CD4-positive, alpha-beta T cell treated with Interleukin-1 beta for 1 hour (primary cell): ENCODE measurements at places on chromosomes 11 and 22.
A peak's percentile ranks its signal among the peaks of the same experiment; 100 is the strongest.

DNA sequence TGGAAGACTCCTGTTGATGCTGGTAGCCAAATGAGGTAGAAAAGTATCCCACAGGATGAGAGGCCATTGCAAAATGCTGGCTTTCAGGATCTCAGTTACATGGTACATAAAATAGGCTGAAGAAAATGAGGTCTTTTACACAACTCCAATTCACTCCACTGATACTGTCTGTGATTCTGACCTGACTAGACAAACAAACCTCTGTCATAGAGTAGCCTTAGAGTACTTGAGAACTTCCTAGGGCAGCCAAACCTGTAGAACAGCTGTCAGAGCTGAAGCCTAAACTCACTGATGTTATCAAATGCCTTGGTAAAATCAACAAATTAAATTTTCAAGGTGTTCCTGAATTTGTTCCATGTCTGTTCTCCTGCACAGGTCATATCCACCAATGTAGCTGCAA, 26.2 kb upstream of the POGLUT3 start:
- no peak for DNase-seq

DNA sequence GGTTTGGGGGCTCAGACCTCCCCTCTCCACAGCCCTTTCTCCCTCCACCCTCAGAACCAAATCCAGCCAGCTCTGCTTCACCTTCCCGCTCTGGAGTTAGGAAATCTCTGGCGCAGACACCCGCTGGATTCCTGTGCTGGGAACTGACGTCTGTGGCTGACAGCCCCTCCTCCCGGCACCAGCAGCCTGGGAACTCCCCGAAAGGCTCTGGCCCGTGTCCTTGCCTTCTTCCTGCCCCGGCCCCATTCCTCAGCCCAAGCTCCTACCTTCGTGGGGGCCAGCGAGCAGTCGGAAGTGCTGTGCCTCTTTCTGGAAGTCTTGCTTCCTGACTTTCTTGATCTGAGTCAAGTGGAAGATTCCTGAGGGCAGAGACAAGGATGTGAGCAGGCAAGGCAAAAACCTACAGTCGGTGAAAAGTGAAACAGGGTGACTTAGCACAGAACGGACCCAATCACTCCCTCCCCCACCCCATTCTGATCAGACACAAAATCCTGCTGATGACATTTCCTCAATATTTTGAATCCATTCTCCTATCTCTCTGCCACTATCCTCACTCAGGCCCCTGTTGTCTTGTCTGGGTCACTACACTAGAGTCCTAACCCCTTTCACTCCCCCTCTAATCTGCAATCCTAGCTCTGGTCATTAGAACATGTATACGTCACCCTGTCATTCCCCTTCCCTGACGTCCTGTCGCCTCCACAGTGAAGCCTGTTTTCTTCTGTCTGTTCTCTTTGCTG, 34.1 kb downstream of the CHRDL2 start:
- no peak for DNase-seq

DNA sequence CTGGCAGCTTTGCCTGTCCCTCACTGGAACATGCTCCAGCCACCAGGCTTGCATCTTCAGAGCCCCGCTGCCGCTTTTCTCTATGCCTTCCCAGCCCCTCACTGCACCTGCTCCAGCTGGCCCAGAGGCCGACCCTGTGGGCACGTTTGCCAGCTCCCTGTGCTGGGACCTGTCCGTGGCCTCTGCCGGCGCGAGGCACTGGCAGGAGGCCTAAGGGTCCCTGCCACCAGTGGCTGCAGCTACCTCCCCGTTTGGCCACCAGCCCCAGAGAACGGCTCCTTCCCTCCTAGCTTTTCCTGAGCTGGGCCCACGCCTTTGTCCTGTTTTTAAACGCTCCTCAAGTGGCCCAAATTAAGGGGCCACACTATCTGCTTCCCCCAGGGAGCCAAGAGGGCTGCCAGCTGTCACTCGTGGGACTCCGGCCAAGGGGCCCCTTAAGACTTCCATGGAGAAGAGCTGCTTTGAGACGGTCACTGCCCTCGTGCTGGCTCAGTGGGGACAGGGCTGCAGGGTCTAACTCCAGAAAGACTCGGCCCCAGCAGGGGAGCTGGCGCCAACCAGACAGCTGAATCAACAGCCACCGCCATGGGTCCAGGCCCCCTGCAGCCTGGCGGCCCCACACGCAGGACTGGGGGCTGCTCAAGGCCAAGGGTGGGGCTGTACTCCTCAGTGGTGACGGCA, 24.6 kb upstream of the WNT7B start:
- no peak for DNase-seq

- DNase-seq: no peak
These were observed 27.2 kb downstream of the TTC12 start for GRCh38 chr11:113341388-113342165.

- no peak for DNase-seq
These were observed 21.6 kb downstream of the ASCL2 start for GRCh38 chr11:2248762-2249161.

DNA sequence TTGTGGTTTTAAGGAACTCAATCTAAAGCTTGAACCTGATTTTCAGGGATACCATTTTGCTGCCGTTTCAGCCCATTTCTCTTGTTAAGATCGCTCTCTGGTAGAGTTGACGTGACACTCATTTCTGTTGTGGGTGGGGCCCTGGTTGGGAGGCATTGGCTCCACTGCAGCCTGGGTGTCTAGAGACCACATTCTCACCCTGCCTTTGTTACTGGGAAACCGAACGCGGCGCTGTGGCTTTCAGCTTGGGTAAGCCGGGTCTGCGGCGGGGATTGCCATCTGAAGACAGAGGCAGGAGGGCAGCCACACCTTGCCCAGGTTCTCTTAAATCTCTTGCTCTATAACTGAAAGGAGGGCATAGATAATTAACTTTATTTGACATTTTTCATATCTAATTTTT, 3.2 kb downstream of the EHF start:
- DNase-seq: peak; percentile 34

- no peak for DNase-seq
These were observed 4.2 kb upstream of the SYT7 start for GRCh38 chr11:61585115-61585514.

- no peak for DNase-seq
These were observed 141.1 kb downstream of the RCN1 start for GRCh38 chr11:32231909-32232493.

- no peak for DNase-seq
These were observed 8.1 kb downstream of the ALDH3B2 start for GRCh38 chr11:67666303-67666645.

DNA sequence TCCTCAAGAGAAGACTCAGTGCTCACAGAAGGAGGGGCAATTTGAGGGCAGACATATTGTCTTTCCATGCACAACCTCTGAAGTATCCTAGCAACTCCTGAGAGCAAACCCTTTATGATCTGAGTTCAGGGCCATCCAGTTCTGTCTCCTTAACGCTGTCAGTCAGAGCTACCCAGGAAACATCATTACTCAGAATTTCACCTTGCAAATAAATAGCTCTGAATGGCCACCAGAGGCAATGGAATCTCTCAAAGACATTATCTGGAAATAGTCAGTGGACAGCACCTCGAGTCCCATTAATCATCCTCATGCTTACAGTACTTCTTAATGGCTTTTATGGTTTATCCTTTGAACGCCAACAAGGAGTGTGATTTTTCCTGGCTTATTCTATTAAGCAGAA, 656.1 kb downstream of the OPCML start:
- no peak for DNase-seq

- no peak for DNase-seq
These were observed 24.0 kb downstream of the PAX6 start for GRCh38 chr11:31786996-31787685.
